ENCODE measurements at places on chromosomes 7 and 10. TPM values are rescaled to one million over a fixed set of nuclear protein-coding genes. Genes with fewer than 3 reads are reported as not detected.

DNA sequence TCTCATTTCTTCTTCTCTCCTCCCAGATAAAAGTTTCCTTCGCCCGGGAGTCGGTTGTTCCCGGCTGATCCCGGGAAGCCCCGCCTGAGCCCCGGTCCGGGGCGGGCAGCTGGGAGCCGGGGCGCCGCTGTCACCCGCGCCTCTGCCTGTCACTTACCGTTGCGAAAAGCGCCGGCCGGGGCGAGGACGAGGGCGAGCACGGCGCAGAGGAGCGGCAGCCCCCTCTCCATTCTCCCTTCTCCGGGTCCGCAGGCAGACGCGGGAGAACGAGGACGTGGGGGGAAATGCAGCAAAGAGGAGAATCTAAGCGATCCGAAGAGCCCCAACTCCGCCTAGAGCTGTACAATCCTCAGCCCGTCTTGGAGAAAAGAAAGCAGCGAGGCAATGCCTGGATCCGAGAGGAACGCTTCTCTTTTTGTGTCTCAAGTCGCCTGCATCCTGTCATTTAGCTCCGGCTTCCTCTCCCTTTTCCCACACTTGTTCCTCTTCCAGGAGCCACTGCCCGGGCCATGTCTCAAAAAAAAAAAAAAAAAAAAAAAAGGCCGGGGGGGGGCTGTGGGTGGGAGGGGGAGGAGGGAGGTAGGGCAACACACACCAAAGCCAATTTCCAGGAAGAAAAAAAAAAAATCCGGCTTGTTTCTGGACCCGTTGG, at the start of gene NRP1:
NRP1 (minus strand) TSS at position 515 of the 652 bp plus-strand sequence; CDS start at position 230, 285 bp downstream.
- DNase-seq = peak; percentile 78

DNA sequence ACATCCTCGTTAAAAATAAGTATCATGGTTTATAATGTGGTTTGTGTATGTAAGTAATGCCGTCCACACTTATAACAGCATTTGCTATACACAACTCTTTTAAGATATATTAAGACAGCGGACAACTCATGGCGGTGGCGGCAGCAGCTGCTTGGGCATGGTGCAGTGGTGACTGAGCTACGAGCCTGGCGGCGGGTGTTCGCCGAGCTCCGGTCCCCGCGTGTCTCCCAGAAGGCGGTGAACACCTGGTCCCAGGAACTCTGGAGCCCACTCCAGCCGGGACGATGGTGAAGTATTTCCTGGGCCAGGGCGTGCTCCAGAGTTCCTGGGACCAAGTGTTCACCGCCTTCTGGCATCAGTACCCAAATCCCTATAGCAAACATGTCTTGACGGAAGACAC, 38.8 kb downstream of the JMJD1C start:
- DNase-seq = no peak

Gene TIMM23
- 47.7 TPM for polyA plus RNA-seq

- DNase-seq = no peak
These were observed 45.9 kb upstream of the C10orf90 start for GRCh38 chr10:126716366-126716765.

DNA sequence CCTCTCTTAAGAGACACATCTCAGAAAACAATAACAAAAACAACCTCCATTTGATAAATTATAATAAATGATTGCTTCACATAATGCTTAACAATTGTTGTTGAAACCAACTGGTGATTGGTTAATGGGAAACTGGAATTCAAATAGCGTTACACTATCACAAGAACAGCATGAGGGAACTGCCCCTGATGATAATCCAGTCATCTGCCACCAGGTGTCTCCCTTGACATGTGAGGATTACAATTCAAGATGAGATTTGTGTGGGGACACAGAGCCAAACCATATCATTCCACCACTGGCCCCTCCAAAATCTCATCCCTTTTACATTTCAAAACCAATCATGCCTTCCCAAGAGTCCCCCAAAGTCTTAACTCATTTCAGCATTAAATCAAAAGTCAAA, 375.9 kb downstream of the BMPER start:
- no peak for DNase-seq

GRCh38 chr10:78214955-78215354, 181.3 kb downstream of the RPS24 start:
- no peak for DNase-seq

Gene LIPJ
- 0.57 TPM for polyA plus RNA-seq

- DNase-seq = no peak
These were observed 155.4 kb downstream of the NEURL1 start for GRCh38 chr10:103648636-103649532.

DNA sequence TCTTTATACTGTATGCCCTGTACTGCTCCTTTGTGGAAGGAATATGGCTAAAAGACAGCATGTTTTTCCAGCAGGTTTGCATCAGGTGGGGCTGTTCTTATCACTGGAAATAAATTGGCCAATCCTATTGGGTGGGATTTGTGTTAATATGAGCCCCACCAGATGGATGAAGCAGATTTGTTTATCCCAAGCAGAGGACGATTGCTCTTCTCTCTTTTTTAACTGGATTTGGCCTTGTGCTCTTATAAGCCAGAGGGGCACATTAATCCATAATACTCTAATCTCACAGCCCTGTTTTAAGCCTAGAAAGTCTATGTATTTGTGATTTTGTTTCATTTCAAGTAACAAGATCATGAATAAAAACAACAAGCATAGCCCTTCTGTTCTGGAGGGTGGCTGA, 240.1 kb upstream of the ADARB2 start:
- no peak for DNase-seq

GRCh38 chr10:124329362-124329761, 89.4 kb downstream of the OAT start:
- DNase-seq = no peak

Data from spleen (tissue), 13 donors.